ENCODE measurements at places on chromosomes 2 and 18. TPM values are rescaled to one million over a fixed set of nuclear protein-coding genes. Genes with fewer than 3 reads are reported as not detected.

IL1B gene
- polyA plus RNA-seq, result 1.2 TPM

ZNF892 gene
- polyA plus RNA-seq, result 0.64 TPM

OTOS gene
- polyA plus RNA-seq, result not detected

ANKRD53 gene
- polyA plus RNA-seq, result 5.0 TPM

ACMSD gene
- polyA plus RNA-seq, result not detected

CTAGE1 gene
- not detected for polyA plus RNA-seq

C2orf66 gene
- not detected for polyA plus RNA-seq

HOXD4 gene
- not detected for polyA plus RNA-seq

PPIL3 gene
- 39.2 TPM for polyA plus RNA-seq
